SK-N-MC (cell line): ENCODE measurements at places on chromosomes 2 and 18.

- DNase-seq: no peak
Observed at GRCh38 chr18:57533006-57533867, 53.3 kb downstream of the FECH start.

GRCh38 chr2:120481446-120482194 is 135.7 kb downstream of the INHBB start:
- DNase-seq: no peak

GRCh38 chr2:241772063-241772499 is 4.5 kb upstream of the GAL3ST2 start:
- no peak for DNase-seq

- DNase-seq: no peak
Observed at GRCh38 chr2:129883121-129883520, 96.3 kb upstream of the RAB6C start.

DNA sequence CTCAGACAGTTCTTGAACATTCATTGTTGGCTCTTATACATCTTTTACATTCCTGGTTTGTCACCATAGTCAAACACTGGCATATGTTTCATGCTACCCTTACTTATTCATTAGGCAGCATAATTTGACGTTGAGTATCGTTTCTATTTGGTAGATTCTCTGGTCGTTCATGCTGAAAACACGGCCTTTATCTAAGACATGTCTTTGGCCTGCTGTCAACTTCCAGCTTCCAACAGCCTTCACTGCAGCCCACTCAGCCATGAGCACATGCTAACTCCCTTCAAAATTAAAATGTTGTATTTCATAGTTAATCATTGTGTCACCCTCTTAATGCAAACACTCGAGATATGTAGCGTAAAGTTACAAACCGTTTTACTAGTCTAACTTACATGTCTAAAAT is 493.0 kb upstream of the NRP2 start:
- no peak for DNase-seq

- DNase-seq: no peak
Observed at GRCh38 chr2:217162533-217162932, 302.7 kb upstream of the TNP1 start.

- no peak for DNase-seq
Observed at GRCh38 chr18:59733421-59733820, 36.2 kb upstream of the CCBE1 start.

DNA sequence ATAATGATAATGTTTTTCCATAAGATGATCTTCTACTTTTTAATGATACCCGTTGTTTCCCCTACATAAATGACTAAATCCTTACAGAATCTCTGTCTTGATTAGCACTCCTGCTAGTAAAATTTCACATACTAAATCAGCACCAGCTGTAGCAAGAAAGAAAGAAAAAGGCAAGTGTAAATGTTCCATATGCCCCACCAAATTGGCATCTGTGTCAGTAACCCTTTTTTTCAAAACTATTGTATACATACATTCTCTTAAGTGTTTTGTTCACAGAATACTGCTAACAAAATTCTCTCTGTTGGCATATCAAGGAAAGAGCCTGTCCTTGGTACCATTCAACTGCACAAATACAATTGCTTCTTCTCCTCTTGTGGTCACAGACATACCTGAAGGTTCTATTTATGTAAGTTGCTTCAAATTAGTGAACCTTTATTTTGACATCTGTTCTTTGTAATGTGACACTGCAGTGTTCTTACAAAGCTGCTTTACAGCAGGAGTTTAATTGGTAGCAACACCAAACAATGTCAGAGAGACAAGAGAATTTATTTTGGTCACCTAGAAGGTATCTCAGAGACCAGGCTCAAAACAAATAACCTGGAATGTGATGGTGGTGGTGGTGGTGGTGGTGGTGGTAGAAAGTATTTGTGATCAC is 641.9 kb downstream of the ZEB2 start:
- DNase-seq: no peak

- DNase-seq: no peak
Observed at GRCh38 chr2:13106302-13106701, 389.6 kb downstream of the TRIB2 start.
